ENCODE measurements at places on chromosomes 5 and 9.

DNA sequence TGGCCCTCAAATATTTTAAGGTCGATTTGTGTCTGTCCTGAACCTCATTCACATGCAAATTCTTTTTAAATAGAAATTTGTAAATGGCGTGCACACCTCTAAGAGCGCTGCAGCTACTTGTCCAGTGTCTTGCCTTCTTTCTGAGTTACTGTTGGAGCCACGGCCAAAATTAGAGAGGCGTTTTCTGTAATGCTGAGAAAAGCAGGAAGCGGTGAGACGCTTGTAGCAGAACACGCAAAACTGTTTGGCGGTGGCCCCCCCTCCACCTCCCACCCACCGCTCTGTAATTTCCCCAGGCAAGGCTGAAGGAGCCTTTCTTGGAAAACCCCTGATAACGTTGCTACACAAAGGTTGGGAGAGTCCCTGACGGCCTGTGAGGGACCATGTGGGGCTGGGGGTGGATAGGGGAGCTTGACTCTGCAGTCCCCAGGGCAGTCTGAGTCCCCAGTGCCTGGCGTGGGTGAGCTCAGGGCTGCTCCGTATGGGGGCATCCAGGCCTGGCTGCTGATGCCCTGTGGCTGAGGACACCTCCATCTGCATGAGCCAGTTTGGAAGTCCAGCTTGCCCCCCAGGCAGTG lies 96.5 kb downstream of the GADD45G start:
- DNase-seq, result peak; percentile 62

DNA sequence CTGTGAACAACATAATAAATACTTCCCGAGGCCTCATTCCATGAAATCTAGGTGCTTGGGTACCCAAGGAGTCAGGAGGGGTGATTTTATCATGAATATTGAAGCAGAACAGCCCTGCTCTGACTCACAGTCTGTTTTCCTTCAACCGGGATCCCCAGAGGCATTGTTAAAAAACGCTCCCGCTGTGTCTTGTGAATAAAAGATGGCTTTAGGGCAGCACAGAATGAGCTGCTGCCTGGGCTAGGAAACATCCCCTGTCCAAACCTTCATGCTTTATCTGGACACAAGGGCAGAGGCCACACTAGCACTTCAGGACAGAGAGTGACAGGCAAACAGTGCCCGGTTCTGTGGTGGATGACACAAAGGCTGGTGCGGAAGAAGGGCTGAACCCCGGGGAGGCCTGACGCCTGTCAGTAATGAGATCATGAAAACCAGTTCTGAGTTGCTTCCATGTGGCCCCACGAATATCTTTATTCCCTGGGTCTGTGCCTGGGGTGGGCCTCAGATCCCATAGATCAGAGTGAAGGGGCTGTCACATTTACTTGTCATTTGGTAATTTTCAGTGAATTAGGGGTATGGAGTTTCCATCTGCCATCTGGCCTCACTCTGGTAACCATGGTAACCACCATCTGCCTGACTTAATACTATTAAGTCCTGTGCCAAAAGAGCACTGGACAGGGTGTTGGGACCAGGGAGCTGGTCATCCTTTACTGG lies 2.6 kb downstream of the IGFBPL1 start:
- DNase-seq, result no peak

- DNase-seq, result no peak
Measured at GRCh38 chr9:109743696-109744095, 36.3 kb upstream of the PALM2AKAP2 start.

DNA sequence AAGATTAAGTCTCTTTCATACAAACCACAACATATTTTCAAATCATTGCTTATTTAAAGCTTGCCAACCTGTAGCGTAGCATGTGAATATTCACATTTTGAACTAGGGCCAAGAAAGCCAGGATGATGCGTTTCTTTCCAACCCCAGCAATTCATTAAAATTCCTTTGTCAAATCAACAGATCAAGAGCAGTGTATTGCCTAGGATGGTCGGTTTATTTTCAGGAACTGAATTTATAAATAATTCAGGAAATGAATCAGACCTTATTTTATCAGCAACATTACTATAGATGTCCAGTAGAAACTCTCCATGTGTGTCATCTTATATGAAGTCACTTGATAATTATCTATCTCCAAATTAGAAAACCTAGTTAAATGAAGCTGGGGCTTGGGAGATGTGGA lies 13.2 kb upstream of the AUH start:
- no peak for DNase-seq

- DNase-seq, result no peak
Measured at GRCh38 chr5:59178482-59178881, 595.6 kb downstream of the RAB3C start.

DNA sequence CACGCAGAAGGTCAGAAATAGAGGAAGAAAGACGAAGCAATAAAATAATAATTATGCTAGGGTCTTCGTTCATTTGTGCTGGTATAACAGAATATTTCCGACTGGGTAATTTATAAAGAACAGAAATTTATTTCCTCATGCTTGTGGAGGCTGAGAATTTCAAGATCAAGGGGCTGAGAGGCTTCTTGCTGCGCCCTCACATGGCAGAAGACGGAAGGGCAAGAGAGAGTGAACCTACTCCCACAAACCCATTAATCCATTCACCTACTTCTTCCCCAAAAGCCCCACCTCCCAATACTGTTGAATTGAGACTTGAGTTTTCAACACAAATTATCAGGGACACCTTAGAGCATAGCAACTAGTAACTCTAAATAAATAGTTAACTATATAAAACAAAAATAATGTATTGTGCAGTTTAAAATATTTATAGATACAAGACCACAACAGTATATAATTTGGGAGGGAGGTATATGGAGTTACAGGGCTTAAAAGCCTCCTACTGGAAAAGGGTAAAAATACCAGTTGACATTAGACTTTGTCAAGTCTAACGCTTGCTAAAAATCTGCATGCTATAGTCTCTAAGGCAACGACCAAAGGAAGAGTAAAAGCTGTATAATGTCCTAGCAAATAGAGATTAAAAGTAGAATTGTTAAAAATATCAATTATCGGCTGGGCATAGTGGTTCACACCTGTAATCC lies 40.3 kb upstream of the NAA35 start:
- peak; percentile 21 for DNase-seq

GRCh38 chr9:90204128-90204831 lies 438.3 kb downstream of the DIRAS2 start:
- DNase-seq, result peak; percentile 72

All from germinal center (tissue), 1 donor.